ENCODE measurements at places on chromosomes 2 and 18.

DNA sequence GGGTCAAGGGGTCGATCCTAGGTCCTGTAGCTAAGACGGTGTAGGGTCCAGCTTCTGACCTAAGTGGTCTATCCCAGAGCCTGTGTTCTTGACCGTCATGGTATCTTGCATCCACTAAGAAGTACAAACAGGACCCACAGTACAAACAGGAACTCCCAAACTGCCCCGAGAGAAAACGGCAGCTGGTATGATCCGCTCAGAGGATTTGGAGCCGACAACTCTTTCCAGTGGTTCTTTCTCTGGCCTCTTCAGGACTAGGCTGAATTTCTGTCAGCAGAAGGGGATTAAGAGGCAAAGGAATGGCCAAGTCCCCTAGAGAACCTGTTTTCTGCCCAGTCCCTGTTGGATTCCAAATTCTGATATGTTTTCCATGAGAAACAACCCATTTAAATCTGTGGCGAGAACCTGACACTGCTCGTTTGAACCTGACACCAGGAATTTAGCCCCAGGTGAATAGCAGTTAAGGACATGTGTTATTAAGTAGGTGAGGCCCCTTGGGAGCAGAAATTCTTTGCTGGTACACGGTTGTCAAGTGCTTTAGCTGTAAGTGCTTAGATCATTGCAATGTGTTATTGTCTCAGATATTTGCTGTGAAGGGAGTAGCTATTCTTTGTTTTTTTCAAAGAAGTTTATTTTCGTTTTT, 50.5 kb upstream of the TXNDC2 start:
- DNase-seq: peak; percentile 25

- DNase-seq: no peak
Measured at GRCh38 chr2:21515903-21516302, 392.1 kb downstream of the TDRD15 start.

- no peak for DNase-seq
Measured at GRCh38 chr2:96156011-96156820, 11.0 kb upstream of the DUSP2 start.

GRCh38 chr2:230885463-230886130, 20.9 kb downstream of the ITM2C start:
- peak; percentile 29 for DNase-seq

DNA sequence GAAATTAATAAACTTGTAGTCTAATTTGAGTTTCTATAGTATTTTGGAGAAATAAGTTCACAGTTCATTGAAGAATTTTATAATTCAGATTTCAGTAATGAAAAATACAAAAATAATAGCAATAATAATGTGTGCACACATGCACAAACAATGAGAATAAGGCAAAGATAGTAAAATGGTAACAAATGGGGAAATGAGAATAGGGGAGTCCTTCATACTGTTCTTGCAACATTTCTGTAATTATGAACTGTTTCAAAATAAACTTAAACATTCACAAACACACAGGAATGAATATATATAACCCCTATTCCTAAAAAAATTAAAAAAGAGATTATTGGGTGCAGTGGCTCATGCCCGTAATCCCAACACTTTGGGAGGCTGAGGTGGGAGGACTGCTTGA, 63.9 kb downstream of the SPRED2 start:
- DNase-seq: no peak

GRCh38 chr2:96485751-96486651, 19.2 kb downstream of the NEURL3 start:
- no peak for DNase-seq
